Adrenal gland (tissue), 19 donors: ENCODE measurements at places on chromosomes 7 and 10.

GRCh38 chr7:110058401-110058800 lies 1032.5 kb upstream of the LRRN3 start:
- no peak for DNase-seq

GRCh38 chr10:88652616-88653015 lies 11.6 kb upstream of the LIPF start:
- no peak for DNase-seq

DNA sequence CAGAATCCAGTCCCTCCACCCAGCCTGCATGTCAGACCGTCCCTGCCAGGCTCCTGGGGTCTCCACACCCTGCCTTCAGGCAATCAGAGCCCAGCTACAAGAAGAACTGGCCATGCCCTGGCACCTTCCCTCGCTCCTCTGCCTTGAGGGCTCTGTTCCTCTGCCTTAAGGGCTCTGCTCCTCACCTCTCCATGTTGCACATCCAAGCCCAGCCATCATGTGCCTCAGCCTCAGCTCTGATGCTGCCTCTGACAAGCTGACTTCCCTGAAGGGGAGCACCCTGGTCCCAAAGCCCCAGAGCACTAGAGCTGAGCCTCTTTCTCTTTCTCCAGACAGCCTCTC lies 50.3 kb upstream of the ANTXRL start:
- no peak for DNase-seq

DNA sequence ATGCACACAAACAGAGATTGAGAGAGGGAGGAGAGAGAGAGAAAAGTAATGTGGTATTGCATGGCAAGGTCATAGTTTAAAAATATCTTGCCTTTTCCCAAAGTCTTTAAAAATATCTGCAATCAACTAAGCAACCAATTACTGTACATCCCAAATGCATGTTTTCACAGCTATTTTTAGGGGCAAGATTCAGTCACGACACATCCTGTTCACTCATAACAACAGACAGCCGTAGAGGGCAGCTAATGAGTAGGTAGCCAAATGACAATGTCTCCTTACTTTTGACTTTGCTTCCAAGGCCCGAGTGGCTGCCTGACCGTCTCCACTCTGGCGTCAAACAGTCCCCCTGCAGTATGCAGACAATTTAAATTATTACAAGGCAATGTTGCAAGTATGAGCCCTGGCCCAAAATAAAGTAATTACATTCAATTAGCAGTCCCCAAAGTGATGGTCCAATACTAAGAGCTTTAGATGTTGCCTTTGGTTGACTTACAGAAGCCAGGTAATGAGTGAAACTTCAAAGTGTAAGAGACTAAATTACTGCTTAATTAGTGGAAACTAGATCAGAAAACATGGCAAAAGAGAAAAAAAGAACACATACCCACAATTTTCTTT lies 162.9 kb downstream of the MBL2 start:
- no peak for DNase-seq

- DNase-seq: no peak
These were observed 6.0 kb downstream of the PLAU start for GRCh38 chr10:73916761-73917470.

GRCh38 chr7:44607141-44608068 lies 978 bp downstream of the OGDH start:
- no peak for DNase-seq

GRCh38 chr10:32851301-32851700 lies 106.7 kb downstream of the ITGB1 start:
- DNase-seq: no peak

GRCh38 chr7:134710854-134711624 lies 64.4 kb downstream of the BPGM start:
- no peak for DNase-seq
